GM12878 (cell line): ENCODE measurements at places on chromosomes 5 and 9.

DNA sequence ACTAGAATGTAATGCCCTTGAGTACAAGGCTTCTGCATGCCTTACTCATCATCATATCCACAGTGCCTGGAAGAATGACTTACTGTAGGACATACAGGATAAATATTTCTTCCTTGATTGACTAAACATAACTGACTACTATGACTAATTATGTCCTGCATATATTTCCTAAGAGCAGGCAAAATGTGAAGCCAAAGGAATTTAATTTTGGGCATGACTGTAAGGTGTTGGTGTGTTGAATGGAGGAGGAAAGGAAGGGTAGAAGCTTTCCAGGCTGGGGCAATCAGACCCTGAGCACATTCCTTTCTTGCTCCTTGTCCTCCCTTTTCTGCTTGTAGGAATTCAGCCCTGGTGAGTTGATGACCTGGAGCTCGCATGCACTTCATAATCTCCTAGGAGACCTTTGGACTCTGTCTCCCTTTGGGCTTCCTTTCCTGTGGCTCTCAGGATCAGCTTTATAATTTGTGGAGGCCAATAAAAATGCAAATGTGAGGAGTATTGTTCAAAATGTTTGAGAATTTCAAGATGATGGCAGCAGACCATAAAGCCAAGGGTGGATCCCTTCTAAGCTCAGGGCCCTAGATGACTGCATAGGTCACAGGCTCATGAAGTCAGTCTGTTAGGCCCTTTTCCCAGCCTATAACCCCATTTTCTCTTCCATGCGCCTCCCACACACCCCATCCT is 174.0 kb downstream of the HMHB1 start:
- H3K36me3 ChIP-seq: no peaks in the 10 kb centered on the region
- H3K27me3 ChIP-seq: no peaks in the 10 kb centered on the region
- H3K4me3 ChIP-seq: no peak overlapping the region
- no peaks in the 10 kb centered on the region for H3K4me1 ChIP-seq

- no peak overlapping the region for H3K4me3 ChIP-seq
- no peak overlapping the region for H3K27ac ChIP-seq
- H3K27me3 ChIP-seq: no peaks in the 10 kb centered on the region; the same call in 1 of the 2 replicates
- no peaks in the 10 kb centered on the region for H3K4me1 ChIP-seq
Measured at GRCh38 chr9:77961541-77961940, 70.1 kb downstream of the GNAQ start.

DNA sequence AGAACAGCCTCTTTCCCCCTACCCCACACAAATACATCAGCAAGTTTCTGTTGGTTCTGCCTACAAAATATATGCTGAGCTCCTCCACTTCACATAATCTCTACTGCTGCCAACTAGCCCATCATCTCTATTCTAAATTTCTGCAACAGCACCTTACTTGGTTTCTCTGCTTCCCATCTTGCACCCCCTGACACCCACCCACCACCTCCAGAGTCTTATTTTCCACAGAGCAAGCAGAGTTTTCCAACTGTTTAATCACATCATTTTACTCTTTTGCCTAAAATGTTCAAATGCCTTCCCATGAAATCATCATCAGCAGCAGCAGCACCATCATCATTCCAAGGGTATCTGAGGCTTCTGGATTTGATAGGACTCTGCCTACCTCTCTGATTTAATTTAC is 295.7 kb downstream of the CTNND2 start:
- no peak overlapping the region for H3K27ac ChIP-seq
- no peak overlapping the region for H3K4me3 ChIP-seq
- DNase-seq: no peak
- H3K27me3 ChIP-seq: no peaks in the 10 kb centered on the region

- H3K4me3 ChIP-seq: peak overlapping the region; percentile 61; the same call in 1 of the 2 replicates
- H3K4me1 ChIP-seq: peaks cover 50% of the 10 kb centered on the region
- peaks cover 7% of the 10 kb centered on the region for H3K36me3 ChIP-seq
- peak; percentile 91 for DNase-seq
- peak overlapping the region; percentile 88 for H3K27ac ChIP-seq
Measured at GRCh38 chr9:124264823-124265233, 7.1 kb downstream of the NEK6 start.

DNA sequence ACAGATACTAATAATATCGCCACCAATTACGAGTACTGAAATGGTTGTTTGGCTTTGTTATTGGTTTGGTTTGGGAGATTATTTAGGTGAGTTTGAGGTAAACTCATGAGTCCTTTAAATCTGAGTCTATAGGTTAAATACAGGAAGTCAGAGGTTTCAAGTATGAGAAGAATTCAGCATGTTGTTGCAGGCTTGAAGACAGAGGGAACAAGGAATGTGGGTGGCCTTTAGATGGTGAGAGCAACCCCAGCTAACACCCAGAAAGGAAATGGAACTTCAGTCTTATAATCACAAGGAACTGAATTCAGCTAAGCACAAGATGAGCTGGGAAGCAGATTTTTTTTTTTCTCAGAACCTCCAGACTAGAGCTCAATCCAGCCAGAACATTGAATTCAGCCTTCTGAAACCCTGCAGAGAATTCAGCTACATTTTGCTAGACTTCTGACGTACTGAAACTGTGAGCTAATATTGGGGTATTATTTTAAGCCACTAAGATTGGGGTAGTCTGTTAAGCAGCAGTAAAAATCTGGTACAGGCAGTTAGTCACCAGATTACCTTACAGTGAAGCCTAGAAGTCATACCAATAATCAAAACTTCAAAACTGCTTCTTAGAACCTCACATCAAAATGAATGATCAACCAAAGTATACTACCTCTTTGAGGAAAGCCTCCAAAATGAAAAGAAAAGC is 216.0 kb upstream of the PUM3 start:
- H3K4me3 ChIP-seq: no peak overlapping the region
- no peaks in the 10 kb centered on the region for H3K36me3 ChIP-seq
- no peak overlapping the region for H3K27ac ChIP-seq

DNA sequence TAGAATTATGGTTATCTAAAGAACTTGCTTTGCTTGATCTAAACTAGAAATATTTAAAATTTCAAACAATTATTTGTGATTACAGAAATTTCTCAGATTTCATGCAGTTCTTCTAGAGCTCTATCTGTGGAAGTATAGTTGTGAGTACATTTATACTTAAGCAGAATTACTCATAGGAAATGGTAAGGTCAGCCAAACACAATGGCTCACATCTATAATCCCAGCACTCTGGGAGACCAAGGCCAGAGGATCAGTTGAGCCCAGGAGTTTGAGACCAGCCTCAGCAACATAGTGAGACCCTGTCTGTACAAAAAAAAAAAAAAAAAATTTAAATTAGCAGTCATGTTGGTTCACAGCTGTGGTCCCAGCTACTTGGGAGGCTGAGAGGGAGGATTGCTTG is 71.0 kb downstream of the INVS start:
- H3K27ac ChIP-seq: no peak overlapping the region
- no peaks in the 10 kb centered on the region for H3K4me1 ChIP-seq
- no peaks in the 10 kb centered on the region for H3K36me3 ChIP-seq
- no peak for DNase-seq
- H3K27me3 ChIP-seq: no peaks in the 10 kb centered on the region

- no peak overlapping the region for H3K27ac ChIP-seq
- no peak overlapping the region for H3K4me3 ChIP-seq
- H3K27me3 ChIP-seq: no peaks in the 10 kb centered on the region
Measured at GRCh38 chr9:13807118-13807517, 506.8 kb downstream of the NFIB start.

DNA sequence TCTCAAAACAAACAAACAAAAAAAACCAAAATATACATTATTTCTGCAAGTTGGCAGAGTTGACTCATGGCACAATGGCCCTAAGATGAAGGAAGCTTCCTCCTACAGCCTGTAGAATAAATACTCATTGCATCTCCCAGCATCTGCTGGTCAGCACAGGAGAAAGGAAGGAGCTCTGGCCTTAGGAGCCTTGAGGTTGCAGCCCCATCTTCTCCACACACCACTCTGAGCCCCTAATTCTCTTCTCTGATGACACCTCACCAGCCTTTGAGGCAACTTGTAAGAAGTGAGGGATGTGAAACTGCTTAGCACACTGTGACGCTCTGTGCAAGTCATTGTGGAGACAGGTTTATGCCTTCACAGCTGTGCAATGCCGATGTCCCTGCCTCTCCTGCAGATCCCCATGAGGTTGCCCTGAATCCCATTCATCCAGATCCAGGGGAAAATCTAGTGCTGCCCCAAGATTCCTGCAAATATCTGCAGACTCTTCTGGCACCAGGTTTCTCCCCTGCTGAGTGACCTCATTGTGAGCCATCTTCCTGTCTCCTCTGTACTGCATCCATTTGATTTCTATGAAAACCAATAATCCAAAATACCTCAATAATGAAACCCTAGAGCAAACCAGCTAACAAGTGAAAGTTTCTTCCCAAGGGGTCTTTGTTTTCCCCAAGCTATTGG is 65.3 kb upstream of the TGFBR1 start:
- H3K4me1 ChIP-seq: no peaks in the 10 kb centered on the region; the same call in 1 of the 2 replicates
- no peak overlapping the region for H3K27ac ChIP-seq
- H3K36me3 ChIP-seq: no peaks in the 10 kb centered on the region

DNA sequence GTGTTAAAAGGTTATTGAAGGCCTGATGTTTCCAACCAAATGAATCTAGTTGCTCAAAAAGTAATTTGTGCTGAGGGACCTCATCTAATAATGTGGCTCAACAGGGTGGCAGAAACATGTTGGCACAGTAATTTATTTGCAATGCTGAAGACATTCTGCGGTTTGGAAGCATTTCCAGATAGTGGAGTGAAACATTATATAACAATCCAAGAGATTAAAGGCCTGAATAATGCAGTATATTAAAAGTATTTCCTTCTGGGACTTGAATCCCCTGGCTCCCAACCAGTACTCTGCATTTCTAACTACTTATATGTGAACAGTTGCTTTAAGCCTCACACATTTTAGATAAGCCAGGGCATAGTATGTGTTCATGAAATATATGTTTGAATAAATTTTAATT is 25.9 kb upstream of the ALDH1A1 start:
- no peak overlapping the region for H3K4me3 ChIP-seq
- no peaks in the 10 kb centered on the region for H3K4me1 ChIP-seq
- no peak overlapping the region for H3K27ac ChIP-seq

DNA sequence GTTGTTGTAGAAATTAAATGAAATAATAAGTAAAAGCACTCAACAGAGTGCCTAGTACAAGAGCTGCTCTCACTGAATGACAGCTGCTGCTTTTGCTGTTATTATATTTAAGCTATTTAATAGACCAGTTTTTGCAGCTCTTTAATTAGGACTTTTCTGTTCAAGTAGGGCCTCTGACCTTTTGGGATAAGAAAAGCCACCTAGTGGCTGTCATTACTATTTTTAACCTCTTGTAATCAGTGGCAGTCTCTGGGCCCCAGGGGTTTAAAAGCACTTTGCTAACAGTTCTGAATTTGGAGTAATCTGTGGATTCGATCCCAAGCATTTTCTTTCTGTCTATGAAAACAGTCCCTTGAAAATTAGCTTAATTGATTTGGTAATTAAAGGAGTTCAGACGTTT is 121.1 kb downstream of the NUDT12 start:
- no peak for DNase-seq
- no peaks in the 10 kb centered on the region for H3K36me3 ChIP-seq
- no peak overlapping the region for H3K27ac ChIP-seq
- no peak overlapping the region for H3K4me3 ChIP-seq
- no peaks in the 10 kb centered on the region for H3K4me1 ChIP-seq
